ENCODE measurements at places on chromosomes 6 and 20.

- DNase-seq: no peak
Observed at GRCh38 chr20:3777381-3777715, 3.9 kb downstream of the SPEF1 start.

- no peak for DNase-seq
Observed at GRCh38 chr6:317060-317447, 24.8 kb downstream of the DUSP22 start.

- peak; percentile 97 for DNase-seq
Observed at GRCh38 chr6:22828179-22829062, 259.1 kb downstream of the HDGFL1 start.

DNA sequence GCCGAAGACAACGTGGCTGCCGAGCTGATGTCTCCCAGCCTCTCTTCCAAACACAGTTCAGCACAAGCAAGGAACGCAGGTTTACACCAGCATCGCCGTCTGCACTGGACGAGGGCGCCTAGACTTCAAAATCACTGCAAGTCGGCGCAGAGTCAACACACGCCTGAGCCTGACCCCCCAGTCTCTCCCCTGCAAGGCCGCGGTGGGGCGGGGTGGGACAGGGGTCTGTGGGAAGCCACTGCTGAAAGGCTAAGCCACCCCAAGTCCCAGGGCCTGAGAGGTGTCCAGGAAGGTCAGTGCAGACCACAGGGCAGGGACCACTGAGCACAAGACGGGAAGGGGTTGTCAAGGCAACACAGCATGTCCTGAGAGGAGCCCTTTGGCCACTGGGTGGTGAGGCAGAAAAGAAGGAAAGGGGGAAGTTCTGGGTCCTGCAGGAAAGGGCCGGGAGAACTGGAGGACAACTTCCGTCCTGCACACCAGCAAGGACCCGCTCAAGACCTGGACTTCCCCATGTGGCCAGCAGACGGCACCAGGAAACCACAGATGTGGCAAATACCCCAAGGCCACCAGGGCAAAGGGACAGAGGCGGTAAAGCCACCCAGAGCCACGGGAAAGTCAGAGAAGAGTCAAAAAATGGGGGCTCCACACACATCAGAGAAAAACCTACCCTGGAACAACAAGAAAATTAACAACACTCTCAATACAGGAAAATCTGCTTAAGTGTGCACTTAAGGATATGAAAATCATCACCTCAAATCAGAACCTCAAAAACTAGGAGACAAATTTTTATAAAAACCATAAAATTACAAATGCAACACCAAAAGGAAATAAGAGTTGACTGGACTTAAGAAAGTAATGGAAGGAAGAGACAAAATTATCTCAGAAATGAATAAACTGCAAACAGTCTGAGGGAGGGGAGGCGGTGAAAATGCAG lies 84.8 kb downstream of the TAF4 start:
- DNase-seq: peak; percentile 9

DNA sequence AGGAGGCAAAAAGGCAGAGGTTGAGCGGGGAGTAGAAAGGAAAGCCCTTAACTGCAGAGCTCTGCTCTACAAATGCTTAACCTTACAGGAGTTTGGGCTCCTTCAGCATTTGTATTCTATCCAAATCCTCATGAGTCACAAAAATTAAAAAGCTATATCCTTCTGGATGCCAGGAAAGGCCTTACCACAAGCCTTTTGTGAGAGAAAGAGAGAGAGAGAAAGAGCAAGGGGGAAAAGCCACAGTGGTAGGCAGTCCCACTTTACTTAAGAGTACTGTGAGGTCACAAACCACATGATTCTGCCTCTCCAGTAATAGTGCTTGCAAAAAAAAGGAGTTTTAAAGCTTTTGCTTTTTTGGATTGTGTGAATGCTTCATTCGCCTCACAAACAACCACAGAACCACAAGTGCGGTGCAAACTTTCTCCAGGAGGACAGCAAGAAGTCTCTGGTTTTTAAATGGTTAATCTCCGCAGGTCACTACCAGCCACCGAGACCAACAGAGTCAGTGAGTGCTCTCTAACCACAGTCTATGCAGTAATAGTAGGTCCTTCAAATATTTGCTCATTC lies at the start of gene RUNX2:
TSS of gene RUNX2 (plus strand) at position 375 of the 567 bp plus-strand sequence. CDS start 397 bp downstream, outside the sequence.
- peak; percentile 95 for DNase-seq

GRCh38 chr6:69580706-69581105 lies 216.1 kb downstream of the LMBRD1 start:
- no peak for DNase-seq

- DNase-seq: no peak
Observed at GRCh38 chr6:45260696-45261095, 67.4 kb upstream of the RUNX2 start.

- DNase-seq: no peak
Observed at GRCh38 chr20:56631318-56631989, 2.3 kb downstream of the TFAP2C start.

DNA sequence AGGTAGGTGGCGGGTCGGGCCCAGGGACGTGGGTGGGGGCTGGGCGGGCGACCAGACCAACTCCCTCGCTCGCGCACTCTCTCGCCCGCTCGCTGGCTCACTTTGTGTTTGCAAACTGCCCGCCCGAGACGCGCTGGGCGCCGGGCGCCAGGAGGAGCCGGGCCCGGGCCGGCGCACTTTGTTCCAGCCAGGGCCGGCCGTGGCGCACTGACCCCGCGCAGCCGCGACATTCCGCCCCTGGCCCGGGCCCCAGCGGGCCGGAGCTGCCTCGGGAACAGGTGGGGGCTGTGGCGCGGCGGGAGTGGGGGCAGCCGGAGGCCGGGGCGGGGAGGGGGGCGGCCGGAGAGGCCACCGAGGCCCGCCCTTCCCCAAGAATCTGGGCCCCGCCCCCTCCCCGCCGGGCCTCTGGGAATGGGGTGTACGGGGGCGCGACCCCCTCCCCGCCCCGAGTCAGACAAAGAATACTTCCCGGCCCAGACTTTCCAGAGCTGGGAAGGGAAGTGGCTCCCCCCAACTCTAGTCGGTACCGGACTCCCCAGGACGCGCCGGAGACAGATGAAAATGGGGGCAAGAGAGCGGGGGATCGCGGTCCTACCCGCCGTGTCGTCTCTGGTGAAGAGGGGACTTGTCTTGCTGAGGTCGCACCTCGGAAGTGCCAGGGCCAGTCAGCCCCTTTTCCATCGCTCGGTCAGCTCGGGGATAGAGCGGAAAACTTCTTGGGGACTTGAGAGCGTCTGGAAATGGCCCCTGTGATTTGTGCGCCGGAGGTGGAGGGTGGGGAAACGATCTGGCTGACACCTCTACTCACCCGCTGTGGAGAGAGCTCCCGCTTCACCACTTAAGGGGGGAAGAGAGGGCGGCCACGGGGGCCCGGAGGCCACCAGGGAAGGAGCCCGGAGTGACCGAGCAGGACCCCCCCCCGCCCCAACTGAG lies 951 bp downstream of the FOXP4 start:
- DNase-seq: peak; percentile 33

DNA sequence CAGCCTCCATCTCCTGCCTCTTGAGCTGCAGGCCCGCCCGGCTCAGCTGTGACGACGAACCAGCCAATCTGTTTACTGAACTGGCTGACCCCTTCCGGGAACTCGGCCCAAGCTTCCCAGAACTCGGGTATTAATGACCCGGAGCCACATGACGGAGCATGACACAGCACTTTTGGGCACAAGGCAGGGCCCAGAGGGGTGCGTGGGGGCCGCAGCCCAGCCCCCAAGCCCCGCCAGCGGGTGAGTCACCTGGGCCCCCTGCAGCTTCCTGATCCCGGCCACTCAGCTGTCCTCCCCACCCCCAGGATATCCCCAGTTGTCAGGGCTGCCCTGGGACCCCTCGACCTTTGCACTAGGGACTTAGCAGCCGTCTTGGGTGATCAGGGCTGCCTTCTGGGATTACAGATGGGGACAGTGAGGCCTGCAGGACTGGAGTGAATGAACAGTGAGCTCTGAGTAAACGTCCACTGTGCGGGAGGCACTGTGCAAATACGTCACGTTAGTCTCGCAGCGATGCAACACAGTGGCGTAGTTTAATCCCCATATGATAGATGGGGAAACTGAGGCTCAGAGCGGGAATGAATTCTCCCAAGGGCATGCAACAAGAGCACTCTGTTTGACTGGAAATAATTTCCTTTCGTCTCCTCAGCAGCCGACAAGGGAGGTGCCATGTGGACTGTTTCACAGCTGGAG lies 102.1 kb downstream of the CEBPB start:
- DNase-seq: peak; percentile 99

- DNase-seq: no peak
Observed at GRCh38 chr20:62494537-62494936, 18.7 kb upstream of the GATA5 start.

GRCh38 chr20:4697189-4697830 lies 24.4 kb upstream of the PRND start:
- no peak for DNase-seq

DNA sequence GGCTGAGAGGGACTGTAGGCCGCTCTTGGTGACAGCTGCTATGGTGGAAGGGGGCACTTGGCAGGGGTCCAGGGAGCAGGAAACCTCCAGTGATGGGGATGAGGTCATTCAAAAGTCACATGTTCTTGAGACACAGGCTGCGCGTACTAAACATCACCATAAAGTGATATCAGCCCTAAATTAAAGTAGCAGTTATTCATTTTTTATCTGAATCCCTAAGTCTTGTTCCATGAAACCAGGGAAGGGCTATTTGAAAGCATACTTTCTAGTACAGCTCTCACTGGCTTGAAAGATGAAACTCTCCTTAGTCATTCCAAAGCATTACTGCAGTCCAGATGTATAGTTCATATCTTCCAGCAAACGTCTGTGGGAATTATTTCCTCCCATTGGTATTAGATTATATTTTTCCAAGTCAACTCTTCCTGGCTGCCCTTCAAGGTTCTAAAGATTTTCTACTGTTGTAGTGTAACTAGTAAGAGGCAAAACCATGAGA lies 373.1 kb downstream of the CD109 start:
- DNase-seq: peak; percentile 88

DNA sequence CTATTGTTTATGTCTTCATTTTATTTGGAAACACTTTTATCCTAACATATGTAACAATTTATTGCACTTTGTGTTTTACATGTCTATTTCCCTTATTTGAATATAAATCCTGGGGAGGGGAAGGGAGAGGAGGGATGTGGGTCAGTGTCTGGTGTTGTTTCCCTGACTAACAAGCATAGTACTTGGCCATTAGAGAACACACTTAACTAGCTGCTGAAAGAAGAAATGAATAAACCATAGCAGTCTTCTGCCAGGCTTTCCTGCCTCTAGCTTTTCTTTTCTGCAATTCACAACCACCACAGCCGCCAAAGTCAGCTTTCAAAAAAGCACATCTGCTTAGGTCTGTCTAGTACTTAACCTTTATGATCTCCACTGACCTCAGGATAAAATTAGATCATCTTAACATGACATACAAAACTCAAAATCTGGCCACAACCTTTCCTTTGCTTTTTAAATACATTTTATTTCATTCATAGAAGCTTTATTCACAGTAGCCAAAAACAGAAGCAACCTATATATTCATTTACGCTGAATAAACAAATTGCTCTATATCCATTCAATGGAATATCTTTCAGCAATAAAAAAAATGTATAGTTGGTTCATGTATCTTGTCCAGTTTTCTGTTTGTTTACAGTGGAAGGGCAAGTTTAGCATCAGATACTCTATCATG lies 16.3 kb downstream of the PDSS2 start:
- DNase-seq: no peak

- DNase-seq: no peak
Observed at GRCh38 chr6:7515363-7515762, 26.1 kb upstream of the DSP start.

GRCh38 chr6:7268816-7269555 lies 44.0 kb downstream of the SSR1 start:
- DNase-seq: no peak

- peak; percentile 53 for DNase-seq
Observed at GRCh38 chr20:59933849-59934585, 580 bp upstream of the SYCP2 start.

DNA sequence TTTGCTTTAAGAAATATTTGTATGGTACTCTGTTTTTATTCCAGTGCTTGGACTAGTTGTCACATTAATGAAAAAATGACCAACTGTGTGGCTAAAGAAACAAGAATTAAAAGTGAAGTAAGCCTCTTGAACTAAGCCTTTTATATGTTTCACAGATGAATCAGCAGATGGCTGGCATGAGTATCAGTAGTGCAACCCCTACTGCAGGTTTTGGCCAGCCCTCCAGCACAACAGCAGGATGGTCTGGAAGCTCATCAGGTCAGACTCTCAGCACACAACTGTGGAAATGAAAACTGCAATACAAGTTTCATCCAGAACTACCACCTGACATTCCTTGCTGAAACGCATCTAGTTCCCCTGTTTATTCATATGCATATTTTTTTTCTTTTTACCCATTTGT lies 96.8 kb downstream of the B3GAT2 start:
- peak; percentile 11 for DNase-seq

GRCh38 chr6:13769655-13770053 lies 44.7 kb downstream of the MCUR1 start:
- no peak for DNase-seq

DNA sequence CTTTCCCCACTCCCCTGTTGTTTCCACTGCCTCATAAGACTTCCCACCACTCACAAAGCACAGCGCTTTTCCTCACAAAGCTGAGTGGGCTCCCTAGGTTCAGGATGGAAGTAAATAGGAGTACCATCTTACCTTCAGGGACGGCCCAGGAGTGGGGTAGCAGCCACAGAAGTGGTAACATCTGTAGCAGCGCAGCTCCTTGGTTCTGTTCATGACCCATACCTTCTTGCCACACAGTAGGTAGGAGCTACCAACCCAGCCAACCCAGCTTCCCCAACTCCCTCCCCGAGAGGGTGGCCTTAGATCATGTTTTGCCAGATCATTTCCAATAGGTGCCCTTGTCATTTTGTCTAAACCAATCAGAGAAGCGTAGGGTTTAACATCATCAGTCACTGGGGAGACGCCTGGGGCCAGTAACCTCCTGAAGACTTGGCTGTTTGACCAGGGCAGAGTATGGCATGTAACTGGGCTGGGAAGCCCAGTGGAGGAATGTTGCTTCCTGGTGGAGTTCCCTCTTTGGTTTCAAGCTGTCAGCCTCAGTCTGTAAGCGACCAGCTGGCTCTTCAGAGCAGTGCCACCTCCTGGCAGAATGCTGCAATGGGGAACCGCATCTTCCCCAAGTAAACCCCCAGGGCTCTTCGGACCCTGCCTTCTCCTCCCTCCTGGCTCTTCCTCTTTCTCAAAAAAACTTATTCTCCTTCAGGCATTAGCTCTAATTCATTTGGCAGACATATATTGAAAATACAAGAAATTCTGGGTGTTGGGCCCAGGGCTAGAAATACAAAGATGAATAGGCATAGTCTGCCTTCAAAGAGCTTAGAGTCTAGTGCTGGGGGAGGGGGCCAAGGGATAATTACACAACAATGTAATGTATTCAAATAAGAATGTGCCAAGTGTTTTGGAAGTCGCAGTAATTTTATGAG lies at the start of gene HLA-DMA:
TSS of gene HLA-DMA (minus strand) at position 281 of the 923 bp plus-strand sequence. CDS start at position 220, 61 bp downstream.
- peak; percentile 97 for DNase-seq

- no peak for DNase-seq
Observed at GRCh38 chr6:139855671-139856311, 481.3 kb upstream of the CITED2 start.

GRCh38 chr6:116512111-116512559 lies 696 bp downstream of the CALHM5 start:
- DNase-seq: no peak

Measured in fibroblast of the aortic adventitia (primary cell).